ENCODE measurements at places on chromosomes 11 and 22. TPM values are rescaled to one million over a fixed set of nuclear protein-coding genes. Genes with fewer than 3 reads are reported as not detected.
A peak's percentile ranks its signal among the peaks of the same experiment; 100 is the strongest.

DNA sequence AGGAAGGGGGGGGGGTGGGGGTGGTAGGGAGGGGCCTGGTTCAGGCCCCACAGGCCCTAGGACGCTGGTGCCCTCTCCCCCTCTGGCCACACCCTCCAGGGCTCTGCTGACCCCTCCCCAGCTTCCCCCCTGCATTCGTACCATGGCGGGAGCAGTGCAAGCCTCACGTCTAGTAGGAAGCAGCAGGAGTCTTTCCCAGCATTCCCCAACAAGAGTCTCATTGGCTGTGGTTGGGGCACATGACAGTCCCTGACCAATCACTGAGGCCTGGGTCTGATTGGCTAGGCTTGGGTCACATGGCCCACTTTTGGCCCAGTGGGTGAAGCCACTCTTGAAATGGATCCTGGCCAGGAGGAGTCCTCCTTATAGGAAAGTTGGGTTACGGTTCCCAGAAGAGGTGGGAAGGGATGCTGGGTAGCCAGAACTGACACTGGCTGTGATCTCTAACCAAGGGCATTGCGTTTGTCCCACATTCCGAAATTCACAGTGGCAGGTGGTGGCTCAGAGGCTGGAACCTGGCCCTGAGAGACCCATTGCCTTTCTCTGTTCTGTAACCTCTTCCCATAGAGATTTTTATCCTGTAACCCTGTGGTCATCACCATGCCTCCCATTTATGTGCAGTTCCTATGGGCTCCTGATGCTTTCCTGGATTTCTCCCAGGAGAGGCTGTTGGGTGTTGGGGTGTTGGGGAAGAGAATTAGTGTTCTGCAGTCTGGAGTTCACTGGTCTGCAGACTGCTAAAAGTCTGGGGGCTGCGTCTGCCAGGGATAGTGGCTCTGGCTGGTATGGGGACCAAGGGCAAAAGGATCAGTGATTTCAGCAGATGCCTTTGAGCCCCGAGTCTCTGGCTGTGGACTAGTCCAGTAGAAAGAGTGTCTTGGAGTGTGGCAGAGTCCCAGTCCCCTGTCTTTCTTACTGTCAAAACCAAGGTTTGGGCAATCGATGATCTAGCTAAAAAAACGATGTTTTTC lies 58.9 kb upstream of the MYEOV start:
- no peaks in the 10 kb centered on the region for H3K4me1 ChIP-seq
- no peak overlapping the region for H3K4me3 ChIP-seq
- peaks cover 11% of the 10 kb centered on the region for H3K27me3 ChIP-seq
- no peaks in the 10 kb centered on the region for H3K36me3 ChIP-seq
- DNase-seq: peak; percentile 45

OR52N4 gene
- not detected for total RNA-seq

DNA sequence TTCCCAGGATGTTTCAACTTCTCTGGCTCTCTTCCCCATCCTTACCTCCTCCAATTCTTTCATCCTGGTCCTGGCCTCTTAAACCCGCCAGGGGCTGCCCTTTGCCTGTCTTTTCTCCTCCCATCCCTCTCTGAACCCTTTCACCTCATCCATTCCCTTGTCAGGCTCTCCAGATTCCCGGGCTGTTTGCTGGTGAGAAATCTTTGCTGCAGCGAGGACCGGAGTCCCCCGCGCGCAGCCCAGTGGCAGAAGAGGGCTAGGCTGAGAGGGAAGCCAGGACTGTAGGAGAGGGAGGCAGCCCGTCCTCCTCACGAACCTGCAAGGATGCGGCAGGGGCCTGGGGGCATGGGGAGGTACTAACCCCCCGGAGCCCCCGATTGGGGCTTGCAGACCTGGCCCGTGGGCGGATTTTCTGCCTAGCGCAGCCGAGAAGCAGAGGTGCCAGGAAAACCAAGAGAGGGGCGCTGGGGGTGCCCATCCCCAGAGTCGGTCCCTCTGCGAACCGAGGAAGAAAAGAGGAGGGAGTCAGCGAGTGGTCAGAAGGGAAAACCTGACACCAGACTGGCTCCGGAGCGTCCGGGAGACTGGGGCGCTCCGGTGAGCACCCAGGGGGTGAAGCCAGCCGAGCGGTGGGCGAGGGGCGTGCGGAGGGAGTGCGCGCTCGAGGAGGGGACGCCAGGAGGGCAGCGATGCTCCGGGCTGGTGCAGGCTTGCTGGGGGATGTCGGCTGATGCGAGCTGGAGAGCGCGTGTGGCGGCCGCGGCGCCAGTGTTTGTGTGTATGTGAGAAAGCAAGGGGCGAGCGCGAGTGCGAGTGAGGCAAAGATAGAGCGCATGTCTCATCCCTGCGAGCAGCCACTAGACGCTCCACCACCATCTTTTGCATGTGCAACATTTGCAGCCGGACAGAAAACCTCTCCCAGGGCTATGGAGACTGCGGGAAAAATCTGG lies at the start of gene GRIA4:
Gene GRIA4 (plus strand): TSS at position 242 of the 950 bp plus-strand sequence. CDS start 925 bp downstream, outside the sequence.
- H3K27me3 ChIP-seq: peaks cover 56% of the 10 kb centered on the region
- H3K4me3 ChIP-seq: peak within 1 kb of the TSS; percentile 89
- DNase-seq: peak; percentile 72

PNPLA3 gene
- 5.9 TPM for total RNA-seq
